Naive thymus-derived CD8-positive, alpha-beta T cell (primary cell): ENCODE measurements at places on chromosomes 2 and 18.
A peak's percentile ranks its signal among the peaks of the same experiment; 100 is the strongest.

DNA sequence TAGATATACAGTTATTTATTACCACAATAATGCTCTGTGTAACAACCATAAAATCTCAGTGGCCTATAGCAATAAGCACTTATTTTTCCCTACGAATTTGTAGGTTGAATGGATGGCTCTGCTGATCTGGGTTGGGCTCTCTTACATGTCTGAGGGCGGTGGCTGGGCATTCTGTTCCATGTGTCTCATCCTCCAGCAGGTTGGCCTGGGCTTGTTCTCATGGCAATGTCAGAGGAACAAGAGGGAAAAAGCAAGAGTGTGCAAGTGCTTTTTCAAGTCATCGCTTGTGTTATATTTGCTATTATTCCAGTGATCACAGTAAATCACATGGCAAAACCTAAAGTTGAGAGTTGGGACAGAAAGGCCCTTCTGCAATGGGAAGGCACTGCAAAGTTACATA lies 30.4 kb upstream of the MYO3B start:
- no peaks in the 10 kb centered on the region for H3K4me1 ChIP-seq
- no peak overlapping the region for H3K27ac ChIP-seq
- H3K27me3 ChIP-seq, result no peaks in the 10 kb centered on the region
- H3K4me3 ChIP-seq, result no peak overlapping the region
- DNase-seq, result no peak

DNA sequence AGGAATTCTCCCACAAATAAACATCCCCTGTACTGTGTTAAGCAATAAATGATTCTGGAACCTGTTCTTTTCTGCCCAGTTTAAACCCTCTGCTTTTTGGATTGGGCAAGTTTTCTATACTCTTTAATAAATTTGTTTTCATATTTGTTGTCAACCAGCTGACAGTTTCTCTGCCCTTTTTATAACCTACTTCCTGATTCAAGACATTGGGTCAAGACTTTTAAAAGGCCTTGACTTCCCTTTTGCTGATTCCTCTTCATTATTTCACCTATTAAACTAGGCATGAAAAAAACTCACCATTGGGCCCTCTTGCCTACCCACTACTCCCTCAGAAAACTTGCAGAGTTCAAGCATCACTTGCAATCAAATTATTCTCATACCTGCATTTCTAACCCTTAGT lies 459.5 kb downstream of the ARHGAP15 start:
- H3K27ac ChIP-seq, result peak overlapping the region; percentile 1
- H3K36me3 ChIP-seq, result peaks cover 35% of the 10 kb centered on the region
- H3K27me3 ChIP-seq, result no peaks in the 10 kb centered on the region
- no peak overlapping the region for H3K4me3 ChIP-seq
- peaks cover 20% of the 10 kb centered on the region for H3K4me1 ChIP-seq

DNA sequence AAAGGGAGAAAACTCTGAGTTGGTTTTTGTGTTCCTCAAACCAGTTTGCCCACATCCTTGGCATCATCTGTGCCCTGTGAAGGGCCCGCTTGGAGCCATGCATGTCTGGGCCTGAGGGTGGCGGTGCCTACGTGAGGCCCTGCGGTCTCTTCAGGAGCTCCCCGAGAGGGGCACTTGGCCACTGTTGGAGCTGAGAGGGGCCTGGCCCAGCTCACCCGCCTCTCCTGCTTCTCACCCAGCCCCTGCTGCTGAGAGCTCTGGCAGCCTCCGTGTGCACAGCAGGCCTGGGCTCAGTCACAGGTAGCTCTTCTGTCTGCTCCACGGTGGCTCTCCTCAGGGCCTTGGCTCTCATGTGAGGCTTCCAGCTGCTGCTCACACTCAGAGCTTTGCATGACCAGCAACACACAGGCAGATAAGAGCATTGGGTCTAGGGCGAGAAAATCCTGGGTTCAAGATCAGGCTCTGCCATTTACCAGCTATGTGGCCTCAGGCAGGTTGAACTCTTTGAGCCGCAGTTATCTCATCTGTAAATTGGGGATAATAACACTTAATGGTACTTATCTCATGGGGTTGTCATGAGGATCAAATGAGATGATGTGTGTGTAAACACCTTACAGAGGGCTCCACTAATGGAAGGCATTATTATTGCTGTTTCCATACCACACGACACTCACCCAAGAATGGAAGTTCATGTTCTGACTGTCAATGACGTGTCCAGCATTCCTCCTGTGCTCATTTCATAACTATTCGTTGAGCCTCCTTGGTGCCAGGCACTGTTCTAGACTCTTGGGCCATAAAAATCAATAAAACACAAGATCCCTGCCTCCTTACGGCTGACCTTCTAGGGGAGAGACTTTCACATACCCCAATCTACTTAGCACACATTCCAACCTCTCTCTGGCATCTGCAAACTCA lies 41.6 kb upstream of the PLB1 start:
- no peak overlapping the region for H3K27ac ChIP-seq
- no peaks in the 10 kb centered on the region for H3K27me3 ChIP-seq
- no peak for DNase-seq
- no peak overlapping the region for H3K4me3 ChIP-seq

GRCh38 chr2:17644997-17645720 lies 104.7 kb downstream of the VSNL1 start:
- H3K4me3 ChIP-seq, result no peak overlapping the region
- DNase-seq, result no peak
- H3K27me3 ChIP-seq, result no peaks in the 10 kb centered on the region
- H3K27ac ChIP-seq, result no peak overlapping the region
- H3K4me1 ChIP-seq, result peaks cover 8% of the 10 kb centered on the region

- no peaks in the 10 kb centered on the region for H3K36me3 ChIP-seq
- DNase-seq, result no peak
- no peaks in the 10 kb centered on the region for H3K27me3 ChIP-seq
- H3K27ac ChIP-seq, result no peak overlapping the region
- H3K4me3 ChIP-seq, result no peak overlapping the region
Measured at GRCh38 chr18:73670524-73670923, 477.1 kb downstream of the FBXO15 start.

DNA sequence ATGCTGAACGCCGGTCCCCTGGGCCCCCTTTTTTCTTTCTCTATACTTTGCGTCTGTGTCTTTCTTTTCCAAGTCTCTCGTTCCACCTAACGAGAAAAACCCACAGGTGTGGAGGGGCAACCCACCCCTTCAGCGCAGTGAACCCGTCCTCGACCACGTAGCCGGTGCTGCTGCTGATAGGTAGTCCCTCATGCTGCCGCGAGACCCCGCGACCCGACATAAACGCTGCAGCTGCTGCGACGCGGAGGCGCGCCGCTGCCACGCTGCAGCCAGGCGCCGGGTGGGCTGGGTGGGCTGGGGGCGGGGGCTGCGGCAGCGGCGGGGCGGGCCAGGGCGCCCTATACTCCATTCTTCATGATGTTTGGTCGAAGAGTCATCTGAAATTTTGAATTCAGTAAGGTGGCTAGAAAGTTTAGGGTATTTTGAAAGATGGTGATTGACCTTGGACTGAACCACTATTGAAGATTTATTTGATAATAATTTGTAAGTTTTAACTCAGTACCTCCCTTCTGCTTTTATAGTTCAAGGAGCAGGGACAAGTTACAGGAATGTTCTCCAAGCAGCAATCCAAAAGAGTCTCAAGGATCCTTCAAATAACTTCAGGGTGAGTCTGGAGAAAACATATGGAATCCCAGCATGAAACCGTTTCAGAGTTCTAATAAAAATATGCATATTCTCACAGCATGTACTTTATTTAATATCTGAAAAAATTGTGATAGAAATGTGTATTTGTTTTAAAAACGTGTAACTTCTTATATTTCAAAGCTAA lies 24.1 kb downstream of the CFLAR start:
- peaks cover 16% of the 10 kb centered on the region for H3K4me1 ChIP-seq
- H3K27ac ChIP-seq, result no peak overlapping the region
- no peak overlapping the region for H3K4me3 ChIP-seq
- no peak for DNase-seq
- peaks cover 6% of the 10 kb centered on the region for H3K36me3 ChIP-seq

GRCh38 chr2:54859997-54860701 lies 136.7 kb downstream of the EML6 start:
- no peaks in the 10 kb centered on the region for H3K4me1 ChIP-seq
- no peak overlapping the region for H3K4me3 ChIP-seq
- H3K27ac ChIP-seq, result no peak overlapping the region
- DNase-seq, result no peak

GRCh38 chr18:47179520-47179919 lies 3.4 kb upstream of the IER3IP1 start:
- peaks cover 2% of the 10 kb centered on the region for H3K27me3 ChIP-seq
- H3K4me3 ChIP-seq, result no peak overlapping the region
- DNase-seq, result no peak
- H3K36me3 ChIP-seq, result peaks cover 7% of the 10 kb centered on the region
- H3K4me1 ChIP-seq, result peaks cover 3% of the 10 kb centered on the region

DNA sequence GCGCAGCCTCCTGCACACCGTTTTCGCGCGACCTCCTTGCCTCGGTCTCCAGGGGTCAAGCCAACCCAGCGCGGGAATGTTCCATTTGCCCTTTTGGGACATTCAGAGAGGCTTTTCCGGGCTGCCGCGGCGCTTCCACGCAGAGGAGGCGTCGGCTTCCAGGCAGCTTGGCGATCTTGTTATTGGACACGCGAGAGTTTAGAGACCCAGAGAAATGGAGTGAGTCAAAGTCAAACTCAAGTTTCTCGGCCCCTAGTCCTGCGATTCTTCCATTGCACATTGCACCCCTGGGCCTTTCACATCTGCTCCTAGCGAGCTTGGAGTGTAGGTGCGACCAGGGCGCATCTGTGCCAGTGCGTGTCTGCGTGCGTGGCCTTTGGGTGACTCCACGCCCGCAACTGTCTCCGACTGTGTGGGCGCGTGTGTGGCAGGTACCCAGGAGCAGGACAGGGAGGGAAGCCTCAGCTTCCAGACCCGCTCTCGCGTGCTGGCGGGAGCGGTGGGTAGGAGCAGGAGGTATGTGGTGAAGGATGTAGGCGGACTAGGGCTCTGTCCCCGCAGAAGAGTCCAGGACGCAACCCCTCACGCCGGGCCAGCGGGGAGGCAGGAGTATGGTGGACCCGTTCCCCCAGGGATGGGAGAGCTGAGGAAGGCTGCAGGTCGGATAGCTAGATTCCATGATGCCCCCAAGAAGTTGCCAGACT lies 13.5 kb downstream of the SIX3 start:
- no peaks in the 10 kb centered on the region for H3K36me3 ChIP-seq
- peak; percentile 7 for DNase-seq

- no peaks in the 10 kb centered on the region for H3K27me3 ChIP-seq
- H3K4me3 ChIP-seq, result no peak overlapping the region
- no peak overlapping the region for H3K27ac ChIP-seq
- no peaks in the 10 kb centered on the region for H3K36me3 ChIP-seq
- no peak for DNase-seq
- no peaks in the 10 kb centered on the region for H3K4me1 ChIP-seq
Measured at GRCh38 chr18:61129001-61129400, 204.2 kb upstream of the CDH20 start.

DNA sequence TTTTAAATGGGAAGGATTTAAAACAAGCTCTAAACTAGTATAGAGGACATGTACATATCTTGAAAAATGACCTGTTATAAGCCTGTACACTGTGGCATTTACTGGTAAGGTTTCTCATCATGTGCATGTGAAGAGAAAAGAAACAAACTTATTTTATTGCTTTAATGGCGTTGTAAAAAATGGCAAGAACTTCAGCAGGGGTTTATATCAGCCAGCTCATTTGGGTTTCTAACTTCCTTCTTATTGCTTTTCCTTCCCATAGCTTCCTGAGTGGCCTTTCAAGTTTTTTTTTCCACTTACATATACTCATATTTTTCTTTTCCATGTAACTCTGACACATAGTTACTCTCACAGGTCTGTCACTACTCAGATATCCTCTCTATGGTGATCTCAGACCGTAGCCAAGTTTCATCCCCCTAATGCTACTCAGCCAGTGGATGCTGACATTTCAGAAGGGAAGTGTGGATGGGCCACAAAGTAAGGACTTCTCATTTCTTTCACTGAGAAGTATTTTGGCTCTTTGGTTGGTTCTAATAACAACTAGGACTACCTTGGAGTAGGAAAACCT lies 198.2 kb downstream of the PARD3B start:
- H3K4me1 ChIP-seq, result peaks cover 2% of the 10 kb centered on the region
- no peak overlapping the region for H3K27ac ChIP-seq
- H3K27me3 ChIP-seq, result no peaks in the 10 kb centered on the region

- DNase-seq, result no peak
- no peak overlapping the region for H3K27ac ChIP-seq
- no peaks in the 10 kb centered on the region for H3K36me3 ChIP-seq
- no peaks in the 10 kb centered on the region for H3K4me1 ChIP-seq
- H3K27me3 ChIP-seq, result peaks cover 3% of the 10 kb centered on the region
Measured at GRCh38 chr2:63735931-63736330, 105.8 kb upstream of the UGP2 start.

DNA sequence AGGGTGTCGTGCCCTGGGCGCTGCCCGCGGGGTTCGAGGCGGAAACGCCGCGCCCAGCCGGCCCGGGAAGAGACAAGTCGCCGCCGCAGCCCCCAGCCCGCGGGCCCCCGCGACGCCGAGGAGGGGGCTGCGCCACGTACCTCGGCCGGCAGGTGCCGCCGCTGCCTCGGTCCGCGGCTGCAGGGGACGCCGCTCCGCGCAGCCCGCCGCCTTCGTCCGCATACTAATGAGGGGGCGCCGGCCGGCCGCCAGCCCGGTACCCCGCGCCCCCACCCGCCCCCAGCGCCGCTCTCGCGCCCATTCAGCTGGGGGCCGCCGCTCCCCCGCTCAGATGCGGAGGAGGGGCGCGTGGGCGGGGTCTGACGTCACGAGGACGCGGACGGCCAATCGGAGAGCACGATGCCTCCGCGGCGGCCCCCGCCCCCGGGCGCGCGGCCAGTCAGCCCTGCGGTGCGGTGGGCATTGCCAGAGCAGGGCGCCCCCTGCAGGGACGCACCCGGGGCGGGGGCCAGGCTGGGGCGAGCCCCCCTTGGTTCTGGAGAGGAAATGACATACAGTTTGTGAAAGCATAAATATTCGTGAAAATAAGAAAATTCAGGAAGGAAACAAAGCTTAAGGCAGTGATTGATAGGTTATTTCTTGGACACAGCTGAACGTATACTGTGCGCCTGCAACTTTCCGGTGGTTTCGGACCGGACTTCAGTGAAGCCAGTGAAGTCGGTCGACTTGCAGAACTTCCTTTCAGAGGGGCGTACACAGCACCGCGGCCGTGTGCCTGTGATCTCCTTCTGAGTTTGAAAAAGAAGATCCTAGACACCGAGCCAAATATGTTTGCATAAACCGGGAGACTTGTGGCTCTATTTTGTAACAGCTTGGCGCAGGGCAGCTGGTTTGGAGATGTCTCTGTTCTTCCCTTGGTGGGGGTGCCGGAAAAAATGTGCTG lies at the start of gene ST3GAL5:
Gene ST3GAL5 (minus strand): TSS at position 307 of the 943 bp plus-strand sequence. CDS start 85 bp downstream, at position 222.
- H3K4me3 ChIP-seq, result peak within 1 kb of the TSS; percentile 99

- H3K27ac ChIP-seq, result no peak overlapping the region
- no peak overlapping the region for H3K4me3 ChIP-seq
- no peak for DNase-seq
- H3K36me3 ChIP-seq, result no peaks in the 10 kb centered on the region
- H3K4me1 ChIP-seq, result no peaks in the 10 kb centered on the region
Measured at GRCh38 chr2:33729353-33729752, 130.3 kb upstream of the FAM98A start.

DNA sequence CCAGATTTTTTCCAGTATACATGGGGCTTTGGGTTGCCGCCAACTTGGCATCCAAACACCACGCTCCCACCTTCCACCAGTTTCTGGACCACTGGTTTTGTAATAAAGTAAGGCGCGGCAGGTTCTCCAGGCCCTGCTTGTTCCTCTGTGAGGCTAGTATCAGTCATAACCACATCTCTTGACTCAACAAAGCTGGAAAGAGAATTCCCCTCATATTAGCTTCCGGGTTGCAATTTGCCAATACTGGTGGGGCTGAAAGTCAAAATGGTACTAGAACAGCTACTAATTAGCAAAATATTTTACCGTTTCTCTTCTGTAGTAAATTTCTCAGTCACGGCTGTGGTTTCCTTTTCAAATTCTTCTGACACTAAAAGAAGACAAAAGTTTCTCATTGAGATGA lies 25.0 kb downstream of the TTN start:
- H3K27me3 ChIP-seq, result no peaks in the 10 kb centered on the region
- no peak overlapping the region for H3K4me3 ChIP-seq
- no peak for DNase-seq
- H3K36me3 ChIP-seq, result peaks cover 64% of the 10 kb centered on the region
- H3K4me1 ChIP-seq, result no peaks in the 10 kb centered on the region
- H3K27ac ChIP-seq, result no peak overlapping the region
